ENCODE measurements at places on chromosomes 1 and 21.
A peak's percentile ranks its signal among the peaks of the same experiment; 100 is the strongest.

DNA sequence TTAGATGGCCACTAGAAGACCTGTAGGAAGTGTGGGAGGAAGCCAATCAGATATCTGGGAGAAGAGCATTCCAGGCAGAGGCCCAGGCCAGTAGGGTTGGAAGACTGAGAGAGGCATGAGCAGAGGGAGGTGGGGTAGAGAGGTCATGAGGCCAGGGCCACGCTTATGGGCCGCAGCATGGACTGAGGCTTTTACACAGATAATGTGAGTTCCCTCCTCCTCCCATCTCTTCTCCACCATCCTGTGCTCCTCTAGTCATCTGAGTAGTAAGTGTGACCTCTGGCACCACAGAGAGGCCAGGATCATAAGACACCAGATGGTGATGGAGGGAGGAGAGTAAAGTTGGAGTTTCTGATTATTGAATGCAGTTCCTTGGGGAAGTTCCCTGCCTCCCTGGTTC, 17.1 kb downstream of the TTC22 start:
- no peak for DNase-seq

- DNase-seq, result peak; percentile 67
Observed at GRCh38 chr1:65084066-65084465, 63.9 kb upstream of the AK4 start.

GRCh38 chr1:208269338-208269666, 25.1 kb upstream of the PLXNA2 start:
- DNase-seq, result no peak

GRCh38 chr1:10353282-10353681, 45.6 kb upstream of the PGD start:
- no peak for DNase-seq

- DNase-seq, result peak; percentile 96
Observed at GRCh38 chr1:209607102-209607794, 23.7 kb downstream of the CAMK1G start.

GRCh38 chr1:19625291-19625937, 18.7 kb upstream of the NBL1 start:
- no peak for DNase-seq

GRCh38 chr1:47821760-47822159, 175.4 kb downstream of the TRABD2B start:
- no peak for DNase-seq

- DNase-seq, result no peak
Observed at GRCh38 chr1:214720561-214720960, 117.6 kb downstream of the CENPF start.

GRCh38 chr1:31788825-31789256, 24.7 kb upstream of the ADGRB2 start:
- no peak for DNase-seq

DNA sequence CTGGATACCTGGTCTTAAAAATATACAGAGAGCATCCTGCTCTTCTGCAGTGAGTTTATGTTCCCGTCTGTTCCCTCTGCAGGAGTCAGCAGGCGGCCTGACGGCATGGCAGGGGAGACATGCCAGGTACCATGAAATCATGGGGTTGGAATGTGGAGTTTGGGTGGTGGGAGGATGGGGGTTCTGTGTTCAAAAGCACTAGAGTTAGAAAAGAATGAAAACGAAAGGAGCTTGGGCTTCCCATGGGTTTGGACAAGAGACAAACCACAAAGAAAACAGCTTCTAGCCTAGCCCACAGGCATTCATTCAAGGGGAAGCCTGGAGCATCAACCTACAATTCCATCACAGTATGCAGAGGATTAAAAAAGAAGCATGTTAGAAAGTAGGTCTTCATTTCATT, 59.9 kb downstream of the WARS2 start:
- DNase-seq, result no peak

DNA sequence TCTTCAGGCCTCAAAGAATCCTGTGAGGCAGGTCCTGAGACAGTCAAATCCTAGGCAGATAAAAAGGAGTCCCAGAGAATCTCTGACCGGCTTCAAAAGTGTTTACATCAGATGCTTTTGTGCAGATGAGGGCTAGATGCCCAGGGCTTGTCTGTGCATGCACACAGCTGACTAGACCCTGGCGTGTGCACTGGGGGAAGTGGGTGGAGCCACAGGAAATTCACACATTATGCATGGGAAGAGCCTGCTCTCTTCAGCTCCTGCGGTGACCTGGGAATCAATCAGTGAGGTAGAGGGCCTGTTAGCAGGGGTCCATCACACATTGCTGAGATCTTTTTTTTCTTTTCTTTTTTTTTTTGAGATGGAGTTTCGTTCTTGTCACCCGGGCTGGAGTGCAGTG, 36.6 kb upstream of the NHLH2 start:
- no peak for DNase-seq

DNA sequence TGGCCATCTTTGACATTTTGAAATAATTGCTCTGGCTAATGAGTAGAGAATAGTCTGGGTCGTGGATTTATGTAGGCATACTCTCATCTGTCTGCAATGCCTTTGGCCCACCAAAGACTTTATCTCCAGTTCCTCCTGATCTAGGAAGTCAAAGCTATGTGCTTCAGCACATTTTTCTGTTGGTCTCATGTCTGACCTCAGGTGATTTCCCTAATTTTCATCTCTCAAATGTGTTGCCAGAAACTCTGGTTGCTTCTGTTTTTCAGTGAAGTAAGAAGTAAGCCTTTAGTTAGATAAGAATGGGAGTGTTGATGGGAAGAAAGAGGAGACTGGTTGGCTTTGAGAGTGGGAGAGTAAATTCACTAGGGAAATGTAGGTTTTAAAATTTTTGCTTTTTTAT, 66.4 kb downstream of the GPR88 start:
- DNase-seq, result no peak

GRCh38 chr21:37878946-37879660, 37.2 kb downstream of the KCNJ6 start:
- DNase-seq, result peak; percentile 3

GRCh38 chr1:170725326-170725725, 61.4 kb downstream of the PRRX1 start:
- DNase-seq, result no peak
